Activated T-cell treated with anti-CD3 and anti-CD28 coated beads, Interleukin-2, amount 50 U/mL, for 24 hours (primary cell): ENCODE measurements at places on chromosomes 1 and 21.

DNA sequence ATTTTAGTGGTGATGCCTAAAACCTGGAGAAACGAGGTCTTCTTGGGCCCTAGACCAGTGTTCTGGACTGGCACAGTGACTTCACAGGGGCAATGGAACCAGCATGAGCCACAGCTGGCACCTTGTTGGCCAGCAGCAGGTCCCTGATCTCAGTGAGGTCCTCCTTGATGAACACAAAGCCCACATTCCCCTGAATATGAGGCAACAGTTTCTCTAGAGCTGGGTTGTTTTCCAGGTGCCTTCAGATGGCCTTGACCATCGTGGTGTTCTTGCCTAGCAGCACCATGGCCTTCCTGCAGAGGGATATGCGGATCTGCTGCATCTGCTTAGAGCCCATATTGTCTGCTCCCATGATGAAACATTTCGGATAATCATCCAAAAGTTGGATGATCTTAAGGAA is 44.9 kb upstream of the RAB3GAP2 start:
- no peak for DNase-seq

GRCh38 chr1:180501865-180502360 is 464 bp downstream of the ACBD6 start:
- DNase-seq, result no peak

DNA sequence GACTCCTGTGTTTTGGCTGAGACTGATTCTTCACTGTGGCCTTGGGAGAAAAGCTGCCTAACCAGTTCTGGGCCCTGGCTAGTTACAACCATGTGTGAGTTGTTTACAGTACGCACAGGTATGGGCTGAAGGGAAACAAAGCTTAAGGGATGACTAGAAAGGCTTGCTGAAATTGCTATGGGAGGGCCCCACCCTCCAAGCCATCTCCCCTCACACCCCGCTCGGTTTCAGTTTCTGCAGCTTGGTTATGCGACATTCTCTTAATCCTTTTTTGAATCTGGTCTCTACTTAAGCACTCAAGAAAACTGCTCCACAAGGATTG is 43.1 kb downstream of the PBX1 start:
- no peak for DNase-seq

DNA sequence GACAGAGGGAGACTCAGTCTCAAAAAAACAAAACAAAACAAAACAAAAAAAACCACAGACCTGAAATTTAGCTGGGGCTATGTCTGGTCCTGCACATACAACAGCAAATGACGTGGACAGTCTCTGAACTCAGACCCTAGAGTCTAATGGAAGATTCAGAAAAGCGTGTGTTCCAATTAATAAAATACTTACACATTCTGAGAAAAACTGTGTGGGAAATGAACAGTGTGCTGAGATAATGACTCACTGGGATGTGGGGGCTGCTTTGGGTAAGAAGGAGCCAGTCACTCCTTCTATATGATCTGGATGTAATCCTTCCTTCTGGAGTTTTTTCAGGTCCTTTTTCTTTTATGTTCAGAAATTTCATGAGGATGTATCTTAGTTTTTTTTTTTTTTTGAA is 29.4 kb downstream of the CLDN14 start:
- no peak for DNase-seq

GRCh38 chr1:169670836-169671235 is 40.6 kb downstream of the SELL start:
- DNase-seq, result no peak

GRCh38 chr1:204377800-204378668 is 18.3 kb upstream of the PLEKHA6 start:
- DNase-seq, result peak; percentile 76

- DNase-seq, result no peak
Observed at GRCh38 chr1:181023265-181024057, 791 bp upstream of the STX6 start.

- no peak for DNase-seq
Observed at GRCh38 chr1:38584448-38585355, 274.9 kb downstream of the RRAGC start.

GRCh38 chr21:35974775-35975174 is 85.6 kb downstream of the SETD4 start:
- no peak for DNase-seq

DNA sequence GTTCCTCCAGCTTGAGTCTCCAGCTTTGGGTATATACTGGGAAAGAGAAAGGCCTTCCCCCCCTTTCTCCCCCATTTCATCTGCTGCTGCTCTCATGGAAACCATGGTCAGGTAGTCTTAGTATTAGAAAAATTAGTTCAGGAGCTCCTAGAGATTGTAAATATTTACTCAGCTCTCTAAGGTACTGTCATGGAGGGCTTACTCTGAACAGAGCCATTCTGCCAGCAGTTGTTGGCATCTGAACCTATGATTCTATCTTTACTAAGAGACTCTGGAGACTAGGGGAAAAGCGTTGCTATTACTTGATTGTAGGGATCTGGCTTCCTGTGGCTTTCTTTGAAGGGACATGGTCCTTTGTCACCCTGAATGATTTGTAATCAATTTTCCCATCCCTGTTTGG is 6.1 kb downstream of the INTS3 start:
- DNase-seq, result no peak

DNA sequence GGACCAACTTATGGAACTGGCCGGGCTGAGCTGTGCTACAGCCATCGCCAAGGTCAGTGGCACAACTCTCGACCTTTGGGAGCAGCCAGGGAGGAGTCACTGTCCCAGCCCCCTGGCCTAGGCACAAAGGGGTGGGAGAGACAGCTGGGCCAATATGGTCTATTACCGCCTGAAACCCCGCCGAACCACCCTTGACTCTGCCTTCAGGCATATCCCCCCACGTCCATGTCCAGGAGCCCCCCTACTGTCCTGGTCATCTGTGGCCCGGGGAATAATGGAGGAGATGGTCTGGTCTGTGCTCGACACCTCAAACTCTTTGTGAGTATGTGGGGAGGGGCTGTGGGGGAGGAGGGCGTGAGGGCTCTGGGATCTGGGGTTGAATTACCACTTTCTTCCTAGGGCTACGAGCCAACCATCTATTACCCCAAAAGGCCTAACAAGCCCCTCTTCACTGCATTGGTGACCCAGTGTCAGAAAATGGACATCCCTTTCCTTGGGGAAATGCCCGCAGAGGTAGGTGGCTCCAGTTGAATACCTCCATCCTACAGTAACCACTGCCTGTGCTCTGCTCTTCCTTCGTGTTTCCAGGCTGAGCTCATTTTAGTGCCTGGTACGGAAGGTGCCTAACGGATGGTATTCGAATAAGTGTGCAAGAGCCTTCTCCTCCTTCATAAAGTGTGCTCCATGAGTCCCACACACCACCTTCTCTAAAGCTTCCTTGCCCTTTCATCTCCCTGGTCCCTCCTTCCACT is 758 bp downstream of the NAXE start:
- no peak for DNase-seq

GRCh38 chr1:30302858-30303257 is 420.5 kb downstream of the MATN1 start:
- DNase-seq, result no peak

DNA sequence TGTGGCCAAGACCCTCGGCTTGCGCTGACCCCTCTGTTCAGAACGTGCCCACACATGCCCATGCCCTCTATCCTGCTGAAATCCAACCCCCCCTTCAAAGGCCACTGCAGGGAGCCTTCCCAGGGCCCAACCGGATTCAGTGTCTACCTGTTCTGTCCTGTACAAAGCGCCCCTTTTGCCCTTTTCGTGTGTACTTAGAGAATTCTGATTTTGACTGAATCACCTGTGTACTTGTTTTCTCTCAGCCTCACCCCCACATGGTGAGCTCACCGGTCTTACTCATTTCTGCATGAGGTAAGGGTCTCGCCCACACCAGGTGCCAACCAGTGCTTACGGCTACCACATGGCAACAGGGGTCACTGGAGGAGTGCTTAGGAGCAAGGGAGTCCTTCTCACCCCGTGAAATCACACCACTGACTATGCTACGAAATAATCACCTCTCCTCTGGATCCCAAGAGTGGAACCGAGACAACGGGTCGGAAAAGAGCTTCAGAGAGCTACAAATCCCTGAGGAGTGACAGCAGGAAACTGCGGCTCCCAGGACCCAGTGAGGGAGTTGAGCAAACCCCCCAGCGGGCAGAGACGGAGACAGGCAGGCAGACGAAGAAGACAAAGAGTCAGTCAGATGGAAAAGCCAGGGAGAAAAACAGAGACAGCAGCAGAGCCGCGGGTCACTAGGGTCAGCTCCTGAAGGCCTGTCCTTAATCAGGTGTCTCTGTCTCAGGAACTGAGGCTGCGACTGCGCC is 2.1 kb upstream of the S100A2 start:
- peak; percentile 65 for DNase-seq

DNA sequence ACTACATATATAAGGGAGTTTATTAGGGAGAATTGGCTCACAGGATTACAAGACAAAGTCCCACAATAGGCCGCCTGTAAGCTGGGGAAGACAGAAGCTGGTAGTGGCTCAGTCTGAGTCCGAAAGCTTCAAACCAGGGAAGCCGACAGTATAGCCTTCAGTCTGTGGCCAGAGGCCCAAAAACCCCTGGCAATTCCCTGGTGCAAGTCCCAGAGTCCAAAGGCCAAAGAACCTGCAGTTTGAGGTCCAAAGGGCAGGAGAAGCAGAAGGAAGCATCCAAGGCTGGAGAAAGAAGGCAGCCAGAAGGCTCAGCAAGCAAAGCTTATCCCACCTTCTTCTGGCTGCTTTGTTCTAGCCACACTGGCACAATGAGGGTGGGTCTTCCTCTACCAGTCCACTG is 13.9 kb downstream of the TTLL7 start:
- no peak for DNase-seq

- DNase-seq, result no peak
Observed at GRCh38 chr1:40317394-40318074, 448 bp upstream of the COL9A2 start.

- DNase-seq, result no peak
Observed at GRCh38 chr1:24022581-24023361, 42.6 kb upstream of the SRSF10 start.

DNA sequence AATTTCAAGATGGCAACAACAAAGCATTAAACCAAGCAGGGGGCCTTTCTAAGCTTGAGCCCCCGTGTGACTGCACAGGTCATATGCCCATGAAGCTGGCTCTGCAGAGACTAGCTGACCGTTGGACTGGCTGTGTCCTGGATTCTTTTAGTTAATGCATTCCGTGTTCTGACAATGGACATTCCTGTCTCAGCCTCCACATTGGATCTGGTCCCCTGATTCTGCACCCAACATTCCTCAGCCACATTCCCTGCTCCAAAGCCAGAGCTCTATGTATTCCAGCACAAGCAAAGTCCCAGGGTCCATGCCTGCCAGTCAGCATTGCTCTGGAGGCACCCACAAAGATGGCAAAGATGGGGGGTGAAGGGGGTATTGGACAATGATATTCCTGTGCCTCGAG is 5.1 kb upstream of the NAV1 start:
- DNase-seq, result no peak

GRCh38 chr1:12052008-12052573 is 11.0 kb upstream of the TNFRSF8 start:
- peak; percentile 54 for DNase-seq

DNA sequence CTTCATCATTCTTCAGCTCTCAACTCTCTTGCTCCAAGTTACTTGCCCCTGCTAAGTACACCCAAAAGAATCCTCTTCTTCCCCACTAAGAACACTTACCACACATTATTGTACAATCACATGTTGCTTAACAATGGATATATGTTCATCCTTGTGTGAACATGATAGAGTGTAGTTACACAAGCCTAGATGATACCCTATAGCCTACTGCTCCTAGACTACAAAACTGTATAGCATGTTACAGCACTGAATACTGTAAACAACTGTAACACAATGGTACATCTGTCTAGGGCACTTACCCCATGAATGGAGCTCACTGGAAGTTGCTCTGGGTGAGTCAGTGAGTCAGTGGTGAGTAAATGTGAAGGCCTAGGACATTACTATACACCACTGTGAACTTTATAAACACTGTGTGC is 77.4 kb downstream of the RERE start:
- no peak for DNase-seq

DNA sequence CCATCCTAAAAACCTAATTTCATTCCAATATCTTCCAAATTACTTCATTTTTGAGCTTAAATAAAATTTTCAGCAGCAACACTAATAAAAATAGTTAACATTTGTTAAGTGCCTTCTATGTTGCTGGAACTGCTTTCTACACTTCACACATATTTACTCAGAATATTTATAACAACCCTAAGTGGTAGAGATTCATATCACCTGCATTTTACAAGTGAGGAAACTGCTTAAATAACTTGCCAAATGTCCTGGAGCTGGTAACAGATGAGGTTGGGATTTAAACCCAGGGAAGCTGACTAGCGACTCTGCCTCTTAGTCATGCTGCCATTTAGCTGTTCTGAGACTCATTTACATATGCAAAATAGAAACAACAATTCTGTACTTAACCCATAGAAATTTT is 86.1 kb upstream of the PBX1 start:
- DNase-seq, result no peak

- DNase-seq, result peak; percentile 60
Observed at GRCh38 chr1:156859523-156860112, 701 bp upstream of the INSRR start.

DNA sequence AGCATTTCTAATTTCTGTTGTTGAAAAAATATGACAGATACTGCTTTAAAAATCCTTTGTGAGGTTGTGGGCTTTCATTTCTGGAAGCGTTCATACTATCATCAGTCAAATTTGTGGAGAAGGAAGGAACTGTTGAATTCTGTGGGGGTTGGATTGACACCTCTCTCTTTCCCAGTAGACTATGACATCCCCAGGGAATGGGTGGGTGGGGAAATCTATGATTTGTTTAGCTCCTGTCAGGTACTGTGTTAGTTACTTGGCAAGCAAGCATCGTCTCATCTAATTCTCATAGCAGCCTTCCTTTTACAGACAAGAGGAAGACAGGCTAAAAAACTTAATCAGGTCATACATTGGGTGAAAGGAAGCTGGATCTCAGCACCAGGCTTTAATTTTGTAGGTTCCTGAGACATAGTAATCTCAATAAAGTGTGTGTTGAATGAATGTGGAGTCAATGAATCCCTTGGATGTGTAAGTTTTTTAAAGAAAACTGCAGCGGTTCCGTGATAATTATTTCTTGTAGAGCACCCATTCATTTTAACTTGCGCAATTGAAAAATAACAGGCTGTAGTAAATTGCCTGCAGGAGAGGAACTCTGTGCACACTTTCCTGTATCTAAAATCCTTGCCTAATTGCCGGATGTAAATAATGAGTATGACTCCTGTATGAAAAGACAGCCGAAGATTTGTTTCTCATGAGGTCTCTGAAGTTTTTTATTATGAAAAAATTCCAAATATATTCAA is 60.6 kb downstream of the MYOM3 start:
- no peak for DNase-seq

- no peak for DNase-seq
Observed at GRCh38 chr1:204338360-204338759, 21.4 kb downstream of the PLEKHA6 start.

GRCh38 chr1:45979778-45980176 is 152.7 kb downstream of the PIK3R3 start:
- DNase-seq, result no peak

- DNase-seq, result no peak
Observed at GRCh38 chr21:37797403-37797802, 118.9 kb downstream of the KCNJ6 start.
